ENCODE measurements at places on chromosomes 3 and 15.

- no peak for DNase-seq
Observed at GRCh38 chr3:88267441-88267840, 117.7 kb downstream of the C3orf38 start.

DNA sequence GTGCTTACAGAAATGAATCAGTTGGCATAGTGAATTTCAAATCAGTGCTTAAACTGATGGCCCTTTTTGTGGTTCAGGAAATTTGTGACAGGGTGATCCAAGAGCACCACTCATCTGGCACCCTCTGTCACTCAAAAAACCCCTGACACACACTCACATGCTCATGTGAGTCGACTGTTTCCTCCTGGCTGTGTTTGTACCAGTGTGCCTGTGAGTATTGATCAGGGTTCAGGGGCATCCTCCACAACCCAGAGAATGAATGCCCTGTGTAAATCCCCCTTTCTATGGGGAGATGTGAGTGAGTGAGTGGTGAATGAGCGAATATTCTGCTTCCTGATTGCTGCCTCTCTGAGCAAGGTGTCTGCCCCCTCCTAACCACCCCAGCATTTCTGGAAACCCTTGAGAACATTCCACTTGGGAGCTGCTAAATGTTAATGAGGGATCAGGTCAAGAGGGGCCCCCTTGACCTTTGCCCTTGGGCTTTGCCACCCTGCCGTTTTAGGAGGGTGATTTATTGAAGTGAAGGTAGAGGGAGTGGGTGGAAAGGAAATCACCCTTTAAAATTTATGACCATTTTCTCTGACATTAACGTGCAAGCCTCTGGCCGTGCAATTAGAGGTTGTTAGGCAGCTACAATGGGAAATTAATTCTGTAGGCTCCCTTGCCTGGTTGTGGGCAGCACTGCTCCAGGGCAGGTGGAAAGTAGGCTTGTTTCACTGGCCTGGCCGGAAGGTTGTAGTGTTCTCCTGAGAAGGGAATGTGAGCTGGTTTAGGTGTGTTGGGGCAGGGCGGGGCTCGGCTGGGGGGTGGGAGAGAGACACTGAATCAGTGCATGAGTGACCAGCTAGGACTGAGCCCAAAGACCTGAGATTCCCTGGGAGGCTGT is 87.2 kb downstream of the SLCO3A1 start:
- peak; percentile 17 for DNase-seq

DNA sequence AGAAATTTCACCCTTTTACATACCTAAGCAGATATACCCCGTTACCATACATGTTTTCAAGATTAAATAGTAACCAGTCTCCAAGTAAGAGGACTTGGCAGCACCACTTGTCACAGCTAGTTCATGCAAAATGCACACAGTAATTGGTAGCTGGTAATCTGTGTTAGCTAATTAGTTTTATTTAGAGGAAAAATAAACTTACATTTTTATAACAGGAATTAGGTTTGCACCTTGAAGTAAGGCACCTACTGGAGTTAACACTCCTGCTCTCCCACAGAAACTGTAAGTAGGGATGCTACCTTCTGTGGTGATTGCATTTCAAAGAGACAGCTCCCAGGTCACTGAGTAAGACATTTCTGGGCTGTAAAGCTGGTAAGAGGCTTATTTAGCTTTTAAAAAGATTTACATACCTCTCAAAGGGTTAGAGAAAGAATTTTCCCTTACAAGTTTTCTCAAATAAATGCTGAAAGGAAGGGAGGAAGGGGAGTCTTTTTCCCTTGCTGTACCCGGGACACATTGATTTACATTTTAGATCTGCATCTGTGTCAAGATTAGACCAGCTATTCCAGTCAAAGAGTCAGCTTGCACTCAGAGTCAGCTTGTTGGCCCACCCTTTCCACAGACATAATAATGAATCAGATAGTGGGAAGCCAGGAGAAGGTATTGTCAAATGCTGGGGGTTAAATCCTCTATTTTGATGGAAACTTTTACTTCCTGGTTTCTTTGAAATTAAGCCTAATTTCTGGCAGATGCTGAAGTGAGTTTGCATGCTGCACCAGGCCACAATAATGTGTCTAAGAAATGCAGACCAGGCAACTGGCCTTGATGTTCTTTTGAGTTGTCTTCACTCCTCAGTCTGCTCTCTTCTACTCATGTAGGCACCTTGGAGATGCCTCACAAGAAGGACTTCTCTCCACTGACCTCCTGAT is 77.6 kb upstream of the CHD2 start:
- no peak for DNase-seq

GRCh38 chr15:68234060-68234459 is 4.5 kb upstream of the CLN6 start:
- DNase-seq: no peak

GRCh38 chr3:15903164-15903563 is 105.4 kb upstream of the ANKRD28 start:
- DNase-seq: no peak

- DNase-seq: no peak
Observed at GRCh38 chr3:70996082-70996481, 587.4 kb downstream of the FOXP1 start.

- DNase-seq: no peak
Observed at GRCh38 chr15:37015451-37015850, 84.9 kb downstream of the MEIS2 start.

GRCh38 chr3:101325393-101326134 is 5.2 kb upstream of the IMPG2 start:
- DNase-seq: no peak

GRCh38 chr15:74651242-74651741 is 35.7 kb downstream of the CLK3 start:
- DNase-seq: no peak

DNA sequence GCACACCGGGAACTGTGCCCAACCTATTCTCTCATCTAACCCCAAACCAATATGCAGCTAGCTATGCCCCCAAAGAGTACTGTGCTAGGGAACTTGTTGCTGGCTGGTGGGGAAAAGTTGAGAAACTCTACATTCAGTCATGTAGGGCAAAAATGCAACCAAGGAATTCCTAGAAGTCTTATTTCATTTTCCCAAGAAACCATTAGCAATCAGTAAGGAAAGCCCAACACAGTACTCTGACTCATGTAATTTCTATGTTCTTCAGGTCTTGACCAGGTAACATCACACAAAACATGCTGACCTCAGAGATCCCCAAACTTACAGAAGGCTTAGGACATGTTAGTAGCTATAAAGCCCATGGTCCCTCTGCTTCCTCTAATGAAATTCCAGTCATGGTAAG is 52.1 kb downstream of the TASOR start:
- DNase-seq: no peak

Measured in activated CD4-positive, alpha-beta T cell treated with anti-CD3 and anti-CD28 coated beads, Interleukin-2, Interleukin-6, amounts not matched to agents 100 ng/mL and 50 ng/mL, durations not matched to agents 16 hours and 8 hours (primary cell).